ENCODE measurements at places on chromosomes 2 and 18. TPM values are rescaled to one million over a fixed set of nuclear protein-coding genes. Genes with fewer than 3 reads are reported as not detected.

Gene GPR45
- total RNA-seq, result not detected

Gene GPR39
- total RNA-seq, result not detected

Gene POTEJ
- 0.07 TPM for total RNA-seq

Gene MARCO
- total RNA-seq, result not detected

Gene G6PC2
- total RNA-seq, result not detected

Gene CCDC141
- total RNA-seq, result not detected

Gene MC5R
- total RNA-seq, result not detected

Gene BCL2L11
- total RNA-seq, result 9.2 TPM

Gene MBD2
- total RNA-seq, result 58.9 TPM

Gene TXNDC2
- under 0.01 TPM for total RNA-seq

Gene HIBCH
- total RNA-seq, result 14.6 TPM

Gene GALNT3
- 0.13 TPM for total RNA-seq

Gene RUFY4
- not detected for total RNA-seq

Gene ABHD3
- 5.0 TPM for total RNA-seq

Gene PNKD
- total RNA-seq, result 18.0 TPM

Gene CCDC178
- total RNA-seq, result not detected

Gene CRYBA2
- total RNA-seq, result not detected

Gene SLC66A2
- total RNA-seq, result 47.2 TPM

Gene TLX2
- not detected for total RNA-seq

Gene LCT
- total RNA-seq, result not detected

Gene OSR1
- not detected for total RNA-seq

Gene MAP3K19
- total RNA-seq, result not detected

Gene SERPINB11
- not detected for total RNA-seq

Gene ALPI
- total RNA-seq, result not detected

Gene SIGLEC15
- total RNA-seq, result 0.13 TPM

Gene SCN2A
- total RNA-seq, result not detected

Gene PRSS56
- total RNA-seq, result not detected

Gene TRPM8
- not detected for total RNA-seq

Gene FEV
- total RNA-seq, result not detected

Gene RIT2
- total RNA-seq, result not detected

Gene EMILIN1
- total RNA-seq, result 13.8 TPM

Data from pulmonary artery endothelial cell (primary cell).